Left cardiac atrium (tissue), 4 donors: ENCODE measurements at places on chromosomes 16 and 17.

DNA sequence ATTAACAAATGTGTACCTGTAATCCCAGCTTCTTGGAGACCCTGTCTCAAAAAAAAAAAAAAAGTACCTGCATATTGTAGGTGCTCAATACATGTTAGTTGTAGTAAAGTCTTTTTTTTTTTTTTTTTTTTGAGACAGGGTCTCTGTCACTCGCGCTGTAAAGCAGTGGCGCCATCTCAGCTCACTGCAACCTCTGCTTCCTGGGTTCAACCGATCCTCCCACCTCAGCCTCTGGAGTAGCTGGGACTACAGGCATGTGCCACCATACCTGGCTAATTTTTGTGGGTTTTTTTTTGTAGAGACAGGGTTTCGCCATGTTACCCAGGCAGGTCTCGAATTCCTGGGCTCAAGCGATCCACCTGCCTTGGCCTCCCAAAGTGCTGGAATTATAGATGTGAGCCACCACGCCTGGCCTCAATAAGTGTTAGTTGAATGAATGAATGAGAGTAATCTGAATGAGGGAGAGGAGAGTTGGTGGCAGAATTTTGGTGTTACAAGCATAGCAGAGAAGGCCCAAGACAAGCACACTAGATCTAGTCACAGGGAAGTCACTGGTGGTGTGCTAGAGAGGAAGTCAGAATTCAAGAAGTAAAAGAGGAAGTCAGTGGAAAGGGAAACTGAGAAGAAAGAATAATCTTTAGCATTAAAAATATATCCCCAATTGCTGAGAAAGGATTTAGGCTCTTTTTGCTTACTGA, 9.4 kb upstream of the MYL4 start:
- no peak for DNase-seq

GRCh38 chr16:27414788-27415431, 12.9 kb downstream of the IL21R start:
- no peak for DNase-seq

GRCh38 chr17:34067011-34067410, 188.1 kb upstream of the CCL2 start:
- no peak for DNase-seq

DNA sequence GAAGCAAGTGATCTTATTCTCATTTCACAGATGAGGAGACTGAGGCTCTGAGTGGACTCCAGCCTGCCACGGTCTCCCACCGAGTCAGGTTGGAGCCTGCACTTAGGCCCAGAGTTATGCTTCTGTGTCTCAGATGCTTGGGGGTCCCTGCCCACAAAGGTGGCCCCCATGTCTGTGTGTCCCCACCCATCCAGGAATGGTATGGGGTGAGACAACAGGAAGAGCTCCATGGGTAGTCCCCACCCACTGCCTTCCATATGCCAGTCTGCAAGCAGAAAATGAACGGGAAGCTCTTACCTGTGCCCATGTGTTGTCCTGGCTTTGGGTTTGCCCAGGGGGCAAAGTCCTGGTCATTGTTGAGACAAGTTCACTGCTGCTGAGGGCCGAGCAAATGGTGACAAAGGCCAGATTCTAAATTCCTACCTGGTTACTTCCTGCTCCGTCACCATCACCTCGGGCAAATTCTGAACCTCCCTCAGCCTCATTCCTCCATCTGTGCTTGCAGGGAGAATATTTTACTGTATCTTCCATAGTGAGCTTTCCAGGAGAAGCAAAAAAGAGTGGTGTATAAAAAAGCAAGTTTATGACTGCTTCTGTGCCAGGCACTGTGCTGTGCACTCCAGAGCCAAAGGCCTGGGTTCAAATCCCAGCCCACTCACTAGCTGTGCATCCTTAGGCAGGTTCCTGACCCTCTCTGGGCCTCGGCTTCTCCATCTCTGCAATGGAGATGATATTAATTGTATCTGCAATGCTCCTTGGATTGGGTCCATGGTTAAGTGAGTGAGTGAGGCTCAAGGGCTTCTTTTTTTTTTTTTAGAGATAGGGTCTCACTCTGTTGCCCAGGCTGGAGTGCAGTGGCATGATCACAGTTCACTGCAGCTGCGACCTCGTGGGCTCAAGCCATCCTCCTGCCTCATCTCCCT, 9.3 kb downstream of the IL4R start:
- no peak for DNase-seq

- DNase-seq = no peak
Observed at GRCh38 chr17:9672266-9672665, 26.9 kb downstream of the USP43 start.

DNA sequence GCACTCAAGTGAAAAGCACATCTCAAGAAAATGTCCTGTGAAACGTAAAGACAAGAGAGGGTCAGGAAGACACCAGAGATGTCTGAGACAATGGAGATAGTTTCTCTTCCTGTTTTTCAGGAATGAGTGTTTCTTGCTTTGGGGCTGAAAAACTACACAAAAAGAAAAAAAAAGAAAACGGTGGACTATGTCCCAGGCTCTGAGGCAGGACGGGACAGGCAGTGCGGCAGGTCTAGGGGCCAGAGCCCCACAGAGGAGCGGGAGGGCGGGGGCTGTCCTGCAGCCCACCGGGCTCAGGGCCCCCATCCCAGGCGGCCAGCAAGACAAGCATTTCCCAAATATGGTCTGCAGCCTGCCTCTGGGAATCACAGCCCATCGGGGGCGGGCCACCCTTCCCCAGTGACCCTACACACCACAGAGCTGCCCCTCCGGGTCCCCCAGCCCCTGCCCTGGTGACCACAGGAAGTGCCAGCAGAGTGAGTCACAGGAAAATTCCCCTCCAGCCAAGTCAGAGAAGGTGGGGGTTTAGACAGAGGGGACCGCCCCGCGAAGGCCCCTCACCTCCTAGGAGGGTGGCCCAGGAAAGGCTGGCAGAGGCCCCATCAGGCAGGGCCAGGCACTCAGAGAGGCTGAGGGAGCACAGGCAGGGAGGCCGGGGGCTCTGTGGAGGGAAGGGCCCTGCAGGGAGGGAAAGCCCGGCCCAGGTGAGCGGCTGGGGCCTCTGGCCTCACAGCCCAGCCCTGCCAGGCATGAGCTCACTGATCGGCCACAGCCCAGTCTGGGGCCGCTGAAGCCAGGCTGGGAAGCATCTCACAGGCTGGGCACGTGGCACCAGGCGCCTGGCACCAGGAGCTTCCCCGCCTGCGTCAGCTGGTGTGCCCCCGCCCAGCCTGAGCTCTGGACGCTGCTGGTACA, 6.3 kb downstream of the BCAR1 start:
- peak; percentile 89 for DNase-seq

DNA sequence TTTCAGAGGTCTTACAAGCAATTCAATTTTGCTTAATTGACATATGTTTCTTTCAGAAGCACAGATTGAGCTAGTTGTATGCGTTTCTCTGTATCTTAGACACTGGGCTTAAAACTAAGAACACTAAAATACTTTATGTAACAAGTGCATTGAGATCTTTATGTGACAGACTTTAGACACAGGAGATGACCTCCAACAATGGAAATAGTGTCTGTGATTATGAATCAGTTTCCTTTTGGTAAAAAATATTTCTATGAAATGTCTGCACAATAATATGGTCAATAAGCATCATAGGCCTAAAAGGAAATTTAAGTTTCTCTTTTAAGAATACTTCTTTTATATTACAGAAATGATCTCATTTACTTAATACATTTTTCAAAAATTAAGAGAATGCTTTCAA, 153.2 kb downstream of the SKAP1 start:
- DNase-seq = no peak

GRCh38 chr16:35795361-35796029, 2336.1 kb downstream of the TP53TG3F start:
- DNase-seq = no peak

- no peak for DNase-seq
Observed at GRCh38 chr16:81940781-81941560, 70.3 kb downstream of the SDR42E1 start.

- no peak for DNase-seq
Observed at GRCh38 chr17:8015957-8016631, 13.7 kb downstream of the GUCY2D start.

- peak; percentile 12 for DNase-seq
Observed at GRCh38 chr17:145671-146541, 8.5 kb downstream of the SCGB1C2 start.

DNA sequence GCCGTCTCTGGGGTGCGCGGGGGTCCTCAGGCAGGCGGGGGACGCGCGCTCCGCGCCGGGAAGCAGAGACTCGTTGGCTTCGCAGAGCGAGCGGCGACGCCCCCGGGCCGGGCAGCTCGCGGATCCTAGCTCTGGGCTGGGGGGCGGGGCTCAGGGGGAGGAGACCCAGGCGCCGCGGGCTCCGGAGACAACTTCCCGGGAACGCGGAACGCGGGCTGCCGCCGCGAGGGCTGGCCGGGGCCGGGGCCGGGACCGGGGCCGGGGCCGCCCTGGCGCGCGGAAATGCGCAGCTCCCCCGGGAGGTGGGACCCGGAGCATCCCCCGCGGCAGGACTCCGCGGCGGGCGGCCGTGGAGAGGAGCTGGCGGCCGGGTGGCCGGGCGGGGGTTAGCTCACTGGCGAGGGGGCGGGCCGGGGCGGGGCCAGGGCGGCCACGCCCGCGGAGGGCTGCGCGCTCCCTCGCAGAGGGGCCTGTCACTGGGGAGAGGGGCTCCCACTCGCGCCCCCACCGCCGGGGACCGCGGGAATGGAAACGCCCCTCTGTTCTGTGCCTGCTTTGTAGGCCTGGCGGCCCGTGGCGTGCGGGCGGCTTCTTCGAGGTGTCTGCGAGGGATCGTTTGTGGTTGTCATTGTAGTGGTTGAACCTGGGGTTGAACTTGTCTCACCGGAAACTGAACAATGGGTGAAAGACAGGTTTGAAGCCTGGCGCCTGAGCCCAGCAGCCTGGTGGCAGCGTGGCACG, at the start of gene GAS7:
TSS of gene GAS7 (minus strand) at position 98 of the 741 bp plus-strand sequence.
- DNase-seq = peak; percentile 84

- DNase-seq = no peak
Observed at GRCh38 chr17:14744761-14745473, 444.0 kb downstream of the HS3ST3B1 start.

DNA sequence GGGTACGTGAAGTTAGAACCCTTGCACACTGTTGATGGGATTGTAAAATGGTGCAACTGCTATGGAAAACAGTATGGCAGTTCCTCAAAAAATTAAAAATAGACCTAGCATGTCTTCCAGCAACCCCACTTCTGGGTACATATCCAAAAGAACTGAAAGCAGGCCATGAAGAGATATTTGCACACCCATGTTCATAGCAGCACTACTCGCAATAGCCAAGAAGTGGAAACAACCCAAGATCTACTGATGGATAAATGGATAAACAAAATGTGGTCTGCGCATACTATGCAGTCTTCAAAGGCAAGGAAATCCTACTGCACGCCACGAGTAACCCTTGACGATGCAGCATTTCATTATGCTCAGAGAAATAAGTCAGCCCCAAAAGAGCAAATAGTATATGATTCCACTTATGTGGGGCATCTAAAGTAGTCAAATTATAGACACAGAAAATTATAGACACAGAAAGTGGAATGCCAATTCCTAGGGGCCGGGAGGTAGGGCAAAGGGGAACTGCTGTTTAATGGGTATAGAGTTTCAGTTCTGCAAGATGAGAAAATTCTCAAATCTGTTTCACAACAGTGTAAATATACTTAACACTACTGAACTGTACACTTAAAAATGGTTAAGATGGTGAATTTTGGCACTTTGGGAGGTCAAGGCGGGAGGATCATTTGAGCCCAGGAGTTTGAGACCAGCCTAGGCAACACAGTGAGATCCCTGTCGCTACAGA, 17.2 kb downstream of the CORO7 start:
- DNase-seq = no peak

GRCh38 chr17:55322453-55322985, 57.8 kb downstream of the HLF start:
- no peak for DNase-seq

GRCh38 chr17:63082952-63083351, 116.9 kb downstream of the TANC2 start:
- DNase-seq = no peak

DNA sequence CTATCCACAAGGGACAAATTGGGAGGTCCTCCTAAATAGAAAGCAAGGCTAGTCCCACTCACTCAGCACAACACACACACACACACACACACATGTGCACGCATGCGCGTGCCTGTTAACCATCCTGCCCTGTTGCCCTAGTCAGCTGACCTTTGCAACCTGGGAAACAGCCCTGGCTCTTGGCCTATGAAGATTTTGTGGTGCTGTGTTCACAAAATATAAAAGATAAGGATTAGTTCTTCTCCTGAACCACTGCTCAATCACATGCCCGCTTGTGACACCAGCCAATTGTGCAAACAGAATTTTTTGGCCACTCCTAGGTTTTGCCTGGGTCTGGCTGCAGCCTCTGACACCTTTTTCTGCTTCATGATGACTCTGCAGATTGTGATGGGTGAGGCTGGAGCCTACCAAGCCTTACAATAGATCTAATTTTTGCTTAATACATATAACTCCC, 3.3 kb upstream of the CES1 start:
- no peak for DNase-seq

DNA sequence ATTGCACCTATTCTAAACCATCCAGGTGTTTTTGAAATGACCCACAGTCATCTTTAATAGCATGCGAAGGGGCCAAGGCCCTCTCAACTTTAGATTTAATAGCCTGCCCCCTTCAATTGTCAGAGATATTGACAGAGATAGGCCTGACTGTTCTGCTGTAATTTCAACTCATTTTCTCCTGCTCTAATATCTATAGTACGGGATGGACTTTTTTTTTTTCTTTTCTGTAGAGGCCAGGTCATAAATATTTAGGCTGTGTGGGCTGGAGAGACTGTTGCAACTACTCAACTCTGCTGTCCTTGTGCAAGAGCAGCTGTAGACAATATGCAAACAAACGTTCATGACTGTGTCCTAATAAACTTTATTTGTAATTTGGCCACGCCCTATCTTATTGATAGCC, 24.7 kb upstream of the KRT20 start:
- no peak for DNase-seq

- DNase-seq = peak; percentile 64
Observed at GRCh38 chr17:31654936-31655335, 204.1 kb downstream of the COPRS start.

DNA sequence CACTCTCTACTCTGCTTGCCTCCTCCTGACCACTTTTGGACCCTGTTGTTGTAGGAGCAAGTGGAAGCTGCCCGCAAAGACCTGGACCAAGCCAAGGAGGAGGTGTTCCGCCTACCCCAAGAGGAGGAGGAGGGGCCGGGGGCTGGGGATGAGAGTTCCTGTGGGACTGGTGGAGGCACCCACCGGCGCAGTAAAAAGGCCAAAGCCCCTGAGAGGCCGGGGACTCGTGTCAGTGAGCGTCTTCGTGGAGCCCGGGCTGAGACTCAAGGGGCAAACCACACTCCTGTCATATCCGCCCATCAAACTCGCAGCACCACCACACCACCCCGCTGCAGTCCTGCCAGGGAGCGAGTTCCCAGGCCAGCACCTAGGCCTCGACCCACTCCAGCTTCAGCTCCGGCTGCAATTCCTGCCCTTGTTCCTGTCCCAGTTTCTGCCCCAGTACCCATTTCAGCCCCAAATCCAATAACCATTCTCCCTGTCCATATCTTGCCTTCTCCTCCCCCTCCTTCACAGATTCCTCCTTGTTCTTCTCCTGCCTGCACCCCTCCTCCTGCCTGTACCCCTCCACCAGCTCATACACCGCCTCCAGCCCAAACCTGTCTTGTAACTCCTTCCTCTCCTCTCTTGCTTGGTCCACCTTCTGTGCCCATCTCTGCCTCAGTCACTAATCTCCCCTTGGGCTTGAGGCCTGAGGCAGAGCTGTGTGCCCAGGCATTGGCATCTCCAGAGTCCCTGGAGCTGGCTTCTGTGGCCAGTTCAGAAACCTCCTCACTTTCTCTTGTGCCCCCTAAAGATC, 11.0 kb upstream of the PHKG2 start:
- no peak for DNase-seq
